ENCODE measurements at places on chromosomes 7 and 10. TPM values are rescaled to one million over a fixed set of nuclear protein-coding genes. Genes with fewer than 3 reads are reported as not detected.

CPVL gene
- polyA plus RNA-seq: 4.6 TPM

OPN4 gene
- 0.02 TPM for polyA plus RNA-seq

TEX36 gene
- not detected for polyA plus RNA-seq

LIPK gene
- polyA plus RNA-seq: 0.12 TPM

ARMC3 gene
- not detected for polyA plus RNA-seq

ANKRD30A gene
- not detected for polyA plus RNA-seq

MYO1G gene
- polyA plus RNA-seq: 2.3 TPM

Data from esophagus (tissue), 2 donors.